ENCODE measurements at places on chromosomes 11 and 22. TPM values are rescaled to one million over a fixed set of nuclear protein-coding genes. Genes with fewer than 3 reads are reported as not detected.

DNA sequence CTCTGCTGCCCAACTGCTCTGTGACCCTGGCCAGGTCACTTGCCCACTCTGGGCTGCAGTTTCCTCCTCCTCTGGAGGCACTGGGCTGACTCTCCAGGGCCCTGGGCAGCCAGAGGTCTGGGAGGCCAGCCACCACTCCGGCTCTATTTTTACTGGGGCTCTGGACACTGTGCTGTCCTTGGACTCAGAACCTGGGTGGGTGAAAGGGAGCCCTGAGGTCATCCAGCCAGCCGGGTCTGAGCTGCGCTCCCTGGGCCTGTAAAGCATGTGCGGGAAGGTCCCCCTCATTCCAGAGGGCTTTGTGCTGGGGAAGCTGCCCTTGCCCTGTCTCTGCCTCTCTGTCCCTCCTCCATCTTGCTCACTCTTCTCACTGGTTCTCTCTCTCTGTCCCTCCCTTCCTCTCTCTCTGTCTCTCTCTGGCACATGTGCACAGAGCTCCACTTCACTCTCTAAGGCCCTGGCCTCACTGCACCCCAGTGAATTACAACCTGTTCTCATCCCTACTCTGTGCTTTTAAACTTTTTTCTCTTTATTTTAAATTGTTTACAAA lies 24.6 kb downstream of the MB start:
- DNase-seq: no peak

Gene LAYN
- 1.4 TPM for total RNA-seq

DNA sequence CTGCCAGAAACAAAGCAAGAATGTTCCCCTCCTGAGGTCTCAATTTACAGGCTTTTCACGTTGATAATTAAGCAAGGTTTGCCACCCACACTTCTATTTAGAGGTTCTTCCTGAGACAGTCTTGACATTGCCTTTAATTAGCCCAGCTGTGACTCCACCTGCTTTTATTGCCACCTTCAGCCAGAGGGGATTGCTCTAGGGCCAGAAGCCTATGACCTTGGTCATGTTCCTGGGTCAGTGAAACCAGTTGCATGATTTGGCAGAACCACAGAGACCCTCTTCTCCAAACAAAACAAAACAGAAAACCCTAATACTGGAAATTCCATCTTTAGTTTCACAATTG lies 89.8 kb downstream of the APIP start:
- DNase-seq: no peak

Gene RFPL3
- not detected for total RNA-seq

DNA sequence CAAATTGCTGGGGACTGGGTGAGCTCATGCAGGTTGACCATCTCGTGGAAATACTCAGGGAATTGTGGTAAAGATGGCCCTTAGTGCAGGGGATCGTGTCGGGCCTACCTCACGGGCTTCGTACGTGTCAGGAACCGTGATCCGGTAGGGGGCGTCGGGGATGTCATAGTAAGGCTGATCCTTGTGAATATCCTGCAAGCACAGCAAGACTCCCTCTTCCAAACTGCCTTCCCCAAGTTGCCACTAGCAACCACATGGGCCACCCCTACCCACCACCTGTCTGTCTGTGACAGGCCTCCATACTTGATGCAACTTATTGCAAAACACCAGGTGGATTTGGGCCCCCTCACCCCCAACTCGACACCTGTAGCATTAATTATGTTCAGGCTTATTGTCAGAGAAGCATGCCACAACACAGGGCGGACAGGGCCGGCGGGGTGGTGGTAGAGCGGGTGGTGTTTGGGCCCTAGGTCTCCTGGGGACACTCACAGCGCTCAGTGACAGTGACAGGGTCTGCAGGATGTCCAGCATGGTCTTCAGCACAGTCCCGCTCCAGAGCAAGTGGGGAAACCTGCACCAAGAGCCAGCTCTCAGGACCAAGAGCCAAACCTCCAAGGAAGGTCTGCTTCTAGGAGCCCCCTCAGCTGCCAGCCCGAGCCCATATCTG lies 22.6 kb upstream of the SERPIND1 start:
- DNase-seq: no peak

Gene YAP1
- 0.42 TPM for total RNA-seq

- DNase-seq: no peak
Observed at GRCh38 chr22:44823806-44824205, 71.4 kb downstream of the ARHGAP8 start.
